ENCODE measurements at places on chromosomes 1 and 21.

DNA sequence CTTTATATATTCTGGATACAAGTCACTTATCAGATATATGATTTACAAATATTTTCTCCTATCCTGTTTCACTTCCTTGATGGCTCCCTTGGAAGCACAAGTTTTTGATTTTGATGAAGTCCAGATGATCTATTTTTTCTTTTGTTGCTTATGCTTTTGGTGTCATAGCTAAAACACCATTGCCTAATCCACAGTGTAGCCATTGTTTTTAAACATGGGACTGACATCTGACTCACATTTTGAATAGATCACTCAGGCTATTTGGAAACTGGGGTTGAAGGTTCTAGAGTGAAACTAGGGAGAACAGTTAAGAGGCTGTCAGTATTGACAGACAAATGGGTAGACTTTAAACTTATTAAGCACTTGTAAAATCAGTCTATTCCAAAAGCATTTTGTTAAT lies 16.6 kb downstream of the AK4 start:
- no peak for DNase-seq

GRCh38 chr1:18879791-18880309 lies 20.4 kb upstream of the TAS1R2 start:
- DNase-seq: no peak

DNA sequence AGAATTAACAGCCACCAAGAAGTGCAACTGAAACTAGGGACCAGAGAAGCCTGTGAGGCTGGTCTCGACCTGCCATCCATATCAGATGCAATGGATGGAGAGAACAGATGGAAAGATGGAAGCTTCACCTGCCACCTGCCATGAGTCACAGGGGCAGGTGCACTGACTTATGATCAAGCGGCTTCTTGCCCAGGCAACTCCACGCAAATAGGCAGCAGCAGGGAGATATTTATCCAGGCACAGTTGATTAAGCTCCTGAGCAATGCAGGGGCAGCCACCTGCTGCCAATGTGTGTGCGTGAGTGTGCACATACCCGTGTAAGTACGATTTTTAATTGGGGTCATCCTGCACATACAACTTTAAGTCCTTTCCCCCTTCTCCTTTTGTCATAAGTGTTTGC lies 174.2 kb downstream of the PTPRU start:
- no peak for DNase-seq

DNA sequence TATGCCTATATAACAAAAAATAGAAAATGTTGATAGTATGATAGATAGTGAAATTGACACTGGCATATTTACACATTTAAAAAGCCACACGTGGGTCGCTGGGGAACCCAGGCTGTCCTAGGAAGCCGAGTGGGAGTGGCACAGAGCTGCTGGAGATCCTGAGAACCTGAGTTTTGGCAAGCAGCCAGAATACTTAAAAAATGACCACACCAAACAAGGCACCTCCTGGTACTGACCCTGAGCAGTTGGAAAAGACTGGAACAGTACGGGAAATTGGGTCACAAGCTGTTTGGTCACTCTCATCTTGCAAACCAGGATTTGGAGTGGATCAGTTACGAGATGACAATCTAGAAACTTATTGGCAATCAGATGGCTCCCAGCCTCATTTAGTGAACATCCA lies 111.5 kb downstream of the ZFYVE9 start:
- no peak for DNase-seq

- no peak for DNase-seq
These were observed 84.3 kb downstream of the CAMTA1 start for GRCh38 chr1:6869545-6869944.

DNA sequence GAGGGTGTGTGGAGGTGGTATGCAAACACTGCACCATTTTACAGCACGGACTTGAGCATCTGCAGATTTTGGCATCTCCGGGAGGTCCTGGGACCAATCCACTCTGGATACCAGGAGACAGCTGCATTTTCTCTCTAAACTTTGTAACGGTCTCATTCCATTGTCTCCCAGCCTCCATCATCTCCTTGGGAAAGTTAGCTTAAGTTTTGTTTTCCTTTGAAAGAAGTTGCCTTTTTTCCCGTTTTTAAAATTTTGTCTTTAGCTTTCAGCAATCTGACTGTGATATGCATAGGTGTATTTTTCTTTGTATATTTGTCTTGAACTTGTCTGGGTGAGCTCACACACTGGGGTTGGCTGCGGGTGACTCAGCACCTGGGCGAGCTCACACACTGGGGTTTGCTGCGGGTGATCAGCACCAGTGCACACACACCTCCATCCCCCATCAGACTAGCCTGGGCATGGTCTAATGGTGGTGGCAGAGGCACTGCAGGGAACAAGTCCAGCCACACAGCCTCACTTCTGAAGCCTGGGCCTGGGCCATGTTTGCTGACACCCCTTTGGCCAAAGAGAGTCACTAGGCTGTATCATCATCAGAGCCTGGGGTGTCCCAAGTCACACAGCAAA lies 32.1 kb upstream of the COL18A1 start:
- DNase-seq: no peak

DNA sequence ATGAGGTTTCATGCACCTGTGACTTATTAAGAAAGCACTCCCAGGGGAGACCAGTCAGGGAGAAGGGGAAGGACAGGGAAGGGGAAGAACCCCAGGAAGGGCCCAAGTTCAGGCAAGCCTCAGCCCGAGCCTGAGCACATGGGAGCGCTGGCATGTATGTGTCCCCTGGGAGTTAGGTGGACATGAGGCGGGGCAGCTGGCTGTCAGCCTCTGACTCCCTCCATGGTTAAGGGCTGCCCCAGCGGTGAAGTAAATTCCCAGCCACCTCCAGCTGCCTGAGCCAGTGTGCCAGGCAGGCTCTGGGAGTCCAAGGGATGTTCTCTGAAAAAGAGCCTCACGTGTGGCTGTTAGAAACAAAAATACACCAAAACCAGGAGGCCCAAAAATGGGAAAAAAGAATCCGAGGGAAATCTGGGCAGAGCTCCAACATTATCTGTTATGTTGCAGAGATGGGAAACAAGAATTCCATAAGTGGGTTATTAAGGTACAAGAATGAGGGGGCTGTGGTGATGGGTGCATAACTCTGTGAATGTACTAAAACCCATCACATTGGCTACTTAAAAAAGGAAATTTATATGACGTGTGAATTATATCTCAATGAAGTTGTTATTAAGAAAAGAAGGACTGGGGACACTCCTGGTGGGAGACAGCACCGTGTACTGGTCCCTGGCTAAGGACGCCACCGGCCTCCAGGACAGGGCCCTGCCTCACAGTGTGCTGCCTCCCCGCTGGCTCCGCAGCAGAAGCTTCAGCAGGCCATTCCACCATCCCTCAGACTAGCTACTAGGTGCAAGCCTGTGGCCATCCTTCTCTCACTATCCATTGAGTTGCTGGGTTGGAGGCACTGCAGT lies 18.7 kb downstream of the DMRTB1 start:
- DNase-seq: no peak

DNA sequence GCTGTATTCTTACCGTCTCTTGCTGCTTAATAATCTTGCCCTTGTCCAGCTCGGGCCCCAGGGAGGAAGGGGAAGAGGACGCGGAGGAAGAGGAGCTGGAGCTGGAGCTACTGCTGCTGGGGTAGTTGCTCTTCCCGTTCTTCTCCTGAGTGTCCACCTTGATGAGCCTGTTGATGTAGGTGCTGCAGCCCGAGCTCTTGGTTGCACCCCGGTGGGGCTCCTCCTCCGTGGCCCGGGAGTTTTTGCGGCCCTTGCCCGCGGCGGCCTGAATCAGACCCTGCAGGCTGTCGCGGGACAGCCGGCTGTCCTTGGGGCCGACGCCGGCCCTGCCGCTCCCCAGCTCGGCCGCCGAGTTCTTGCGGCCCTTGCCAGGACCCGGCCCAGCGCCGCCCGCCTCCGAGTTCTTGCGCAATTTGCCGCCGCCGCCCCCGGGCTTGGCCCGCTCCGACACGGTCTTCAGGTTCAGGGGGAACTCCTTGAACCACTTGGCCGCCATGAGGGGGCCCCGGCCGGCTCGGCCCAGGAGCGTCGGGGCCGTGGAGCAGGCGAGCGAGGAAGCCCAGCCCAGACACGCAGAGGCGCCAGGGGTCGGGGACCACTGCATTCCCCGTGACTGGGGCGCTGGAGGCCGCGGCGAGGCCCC lies 475 bp upstream of the TDRD10 start:
- DNase-seq: no peak
